ENCODE measurements at places on chromosomes 6 and 20. TPM values are rescaled to one million over a fixed set of nuclear protein-coding genes. Genes with fewer than 3 reads are reported as not detected.

CPXM1 gene
- total RNA-seq: 0.33 TPM

OPN5 gene
- not detected for total RNA-seq

SYCP2L gene
- not detected for total RNA-seq

SLC17A1 gene
- not detected for total RNA-seq

BICRAL gene
- 5.1 TPM for total RNA-seq

FUCA2 gene
- total RNA-seq: 36.4 TPM

CDH26 gene
- total RNA-seq: 0.87 TPM

ZNF334 gene
- 0.22 TPM for total RNA-seq

FAM162B gene
- 6.5 TPM for total RNA-seq

CTCFL gene
- total RNA-seq: not detected
